ENCODE measurements at places on chromosomes 16 and 17.

DNA sequence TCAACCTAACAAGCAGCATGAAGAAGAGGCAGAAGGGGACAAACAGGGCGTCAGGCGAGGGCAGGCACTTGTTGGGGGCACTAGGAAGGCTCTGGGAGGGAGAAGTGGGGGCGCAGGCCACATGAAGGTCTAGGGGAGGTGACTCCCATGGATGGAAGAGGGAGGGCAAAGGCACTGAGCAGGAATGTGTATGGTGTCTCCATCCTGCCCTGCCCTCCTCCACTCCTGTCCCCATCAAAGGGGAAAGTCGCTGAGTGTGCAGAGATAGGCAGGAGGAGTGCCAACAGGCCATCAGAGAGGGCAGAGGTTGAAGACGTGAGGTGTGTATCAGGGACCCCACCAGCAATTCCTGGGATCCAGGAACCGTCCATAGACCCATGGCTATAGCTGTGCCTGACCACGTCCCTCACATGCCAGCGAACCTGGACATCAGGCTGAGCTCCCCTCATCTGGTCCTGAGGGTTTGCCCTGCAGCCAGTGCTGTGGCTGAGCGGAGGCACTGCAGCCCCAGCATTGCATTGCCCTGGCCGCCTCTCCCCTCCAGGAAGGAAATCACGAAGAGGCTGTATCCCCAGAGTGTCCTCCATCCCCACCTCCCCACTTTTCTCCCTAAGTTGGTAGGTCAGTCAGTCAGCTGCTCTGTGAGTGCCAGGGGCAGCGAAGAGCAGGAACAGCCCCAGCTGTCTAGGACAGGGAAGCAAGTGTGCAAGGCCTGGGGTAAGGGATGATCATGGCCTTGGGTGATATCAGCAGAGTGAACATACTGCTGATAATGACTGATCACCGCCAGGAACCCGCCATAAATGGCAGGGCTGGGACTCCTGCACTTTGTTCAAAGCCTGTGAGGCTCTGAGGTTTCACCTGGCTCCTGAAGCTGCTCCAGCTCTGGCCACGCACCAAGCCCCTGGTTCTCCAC, 6.2 kb upstream of the CYB561 start:
- DNase-seq: no peak

DNA sequence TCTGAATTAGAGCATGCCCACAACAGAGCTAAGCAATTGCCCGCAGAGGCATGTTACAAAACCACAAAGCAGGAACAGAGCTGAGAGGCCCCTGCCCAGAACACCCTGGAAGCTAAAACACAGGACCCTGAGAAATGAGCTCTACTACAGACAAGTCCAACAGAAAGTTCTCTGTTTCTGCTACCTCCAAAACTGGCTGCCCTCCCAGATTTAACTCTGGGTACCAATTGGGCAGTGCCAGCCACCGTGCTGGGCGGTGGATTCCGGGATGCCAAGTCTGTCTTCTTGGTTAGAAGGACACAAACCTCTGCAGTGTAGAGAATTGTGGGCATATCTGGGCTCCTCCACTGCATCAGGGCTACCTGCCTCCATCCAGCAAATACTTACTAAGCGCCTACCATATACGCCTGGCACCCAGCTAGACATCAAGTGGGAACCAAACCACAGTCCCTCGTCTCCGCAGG, 1.0 kb downstream of the CMTM4 start:
- no peak for DNase-seq

GRCh38 chr16:25092441-25092840, 19.1 kb upstream of the LCMT1 start:
- DNase-seq: no peak

- DNase-seq: no peak
Measured at GRCh38 chr17:1124896-1125787, 54.6 kb downstream of the ABR start.

DNA sequence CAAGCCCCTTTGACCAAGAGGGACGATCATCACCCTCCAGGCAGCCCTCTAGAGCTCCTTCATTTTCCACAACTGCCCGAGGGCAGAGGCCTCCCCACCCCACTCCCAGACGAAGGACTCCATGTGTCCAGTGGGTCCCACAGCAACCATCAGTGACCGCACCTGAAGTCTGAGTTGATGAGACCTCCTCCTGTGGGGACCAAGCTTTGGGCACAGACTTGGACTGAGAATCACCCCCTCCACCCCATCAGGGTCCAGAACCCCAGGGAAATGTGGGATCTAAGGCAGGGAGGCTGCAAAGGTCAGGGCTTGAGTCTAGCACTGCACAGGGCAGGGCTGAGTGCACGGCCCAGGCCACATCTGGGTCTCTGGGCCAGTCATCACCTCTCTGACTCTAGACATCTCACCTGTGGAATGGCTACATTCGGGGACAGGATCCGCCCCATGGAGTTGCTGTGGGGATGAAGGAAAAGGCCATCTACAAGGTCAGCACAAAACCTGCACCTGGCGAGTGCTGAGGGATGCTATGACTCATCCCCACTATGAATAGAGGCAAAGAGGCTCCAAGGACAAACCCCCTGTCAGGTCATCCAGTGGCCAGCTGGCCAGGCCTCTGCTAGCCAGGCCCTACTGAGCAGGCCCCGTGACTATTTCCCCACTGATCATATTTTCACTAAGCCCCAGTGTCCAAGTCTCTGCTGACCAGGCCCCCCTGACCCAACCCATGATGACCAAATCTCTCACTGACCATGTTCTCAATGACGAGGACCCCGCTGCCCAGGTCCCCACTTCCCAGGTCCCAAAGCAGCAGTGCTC, 38.4 kb downstream of the TNFRSF13B start:
- no peak for DNase-seq

GRCh38 chr17:27085517-27085916, 208.4 kb upstream of the WSB1 start:
- DNase-seq: no peak

- no peak for DNase-seq
Measured at GRCh38 chr16:13795131-13795530, 124.8 kb upstream of the ERCC4 start.

DNA sequence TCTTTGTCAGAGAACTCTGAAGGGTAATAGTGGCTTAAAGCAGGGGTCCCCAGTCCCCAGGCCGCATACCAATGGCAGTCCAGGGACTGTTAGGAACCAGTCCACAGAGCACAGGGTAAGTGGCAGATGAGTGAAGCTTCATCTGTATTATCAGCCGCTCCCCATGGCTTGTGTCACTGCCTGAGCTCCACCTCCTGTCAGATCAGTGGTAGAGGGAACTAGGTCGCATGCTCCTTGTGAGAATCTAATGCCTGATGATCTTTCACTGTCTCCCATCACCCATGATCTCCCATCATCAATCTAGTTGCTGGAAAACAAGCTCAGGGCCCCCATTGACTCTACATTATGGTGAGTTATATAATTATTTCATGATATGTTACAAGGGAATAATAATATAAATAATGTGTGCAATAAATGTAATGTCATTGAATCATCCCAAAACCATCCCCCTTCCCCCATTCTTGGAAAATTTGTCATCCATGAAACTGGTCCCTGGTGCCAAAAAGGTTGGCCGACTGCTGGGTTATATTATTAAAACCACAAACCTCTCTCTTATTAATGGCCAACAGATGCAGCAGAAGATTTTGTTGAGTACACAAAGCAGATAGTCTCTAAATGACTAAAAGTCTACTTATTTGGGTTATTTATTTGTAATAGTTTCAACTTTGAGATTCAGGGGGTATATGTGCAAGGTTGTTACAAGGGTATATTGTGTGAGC, 782.7 kb downstream of the CDH11 start:
- no peak for DNase-seq

DNA sequence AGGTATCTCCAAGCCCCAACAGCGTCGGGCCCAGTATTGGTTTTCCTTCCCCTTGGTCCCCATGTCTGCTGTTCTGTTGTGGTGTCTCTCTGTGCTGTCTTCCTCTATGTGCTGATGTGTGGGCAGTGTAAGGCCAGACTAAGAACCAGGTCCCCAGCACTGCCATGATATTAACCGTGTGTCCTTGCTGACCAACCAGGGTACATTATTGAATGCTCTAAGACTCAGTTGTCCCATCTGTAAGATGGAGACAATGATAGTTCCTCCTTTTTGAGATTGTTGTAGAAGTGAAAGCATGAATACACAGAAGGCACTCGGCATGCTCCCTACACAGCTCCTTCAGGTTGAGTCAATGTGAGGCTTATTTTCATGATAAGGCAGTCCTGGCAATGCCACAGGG, 20.6 kb downstream of the AOC3 start:
- DNase-seq: no peak

- peak; percentile 71 for DNase-seq
Measured at GRCh38 chr16:85129876-85130704, 17.8 kb upstream of the CIBAR2 start.

- no peak for DNase-seq
Measured at GRCh38 chr16:4637501-4638166, 13.0 kb downstream of the MGRN1 start.

GRCh38 chr17:64424324-64424849, 24.5 kb upstream of the MILR1 start:
- DNase-seq: no peak

DNA sequence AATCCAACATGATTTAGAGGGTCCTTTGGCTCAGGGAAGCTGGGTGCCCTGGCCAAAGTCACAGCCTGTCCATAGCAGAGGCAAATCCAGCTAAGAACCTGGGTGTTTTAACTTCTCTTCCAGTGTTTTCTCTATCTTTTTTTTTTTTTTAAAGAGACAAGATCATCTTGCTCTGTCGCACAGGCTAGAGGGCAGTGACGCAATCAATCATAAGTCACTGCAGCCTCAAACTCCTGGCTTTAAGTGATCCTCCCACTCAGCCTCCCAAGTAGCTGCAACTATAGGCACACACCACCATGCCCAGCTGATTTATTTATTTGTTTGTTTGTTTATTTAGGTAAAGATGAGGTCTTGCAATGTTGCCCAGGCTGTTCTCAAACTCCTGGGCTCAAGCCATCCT, 14.8 kb upstream of the GRIN2A start:
- no peak for DNase-seq

DNA sequence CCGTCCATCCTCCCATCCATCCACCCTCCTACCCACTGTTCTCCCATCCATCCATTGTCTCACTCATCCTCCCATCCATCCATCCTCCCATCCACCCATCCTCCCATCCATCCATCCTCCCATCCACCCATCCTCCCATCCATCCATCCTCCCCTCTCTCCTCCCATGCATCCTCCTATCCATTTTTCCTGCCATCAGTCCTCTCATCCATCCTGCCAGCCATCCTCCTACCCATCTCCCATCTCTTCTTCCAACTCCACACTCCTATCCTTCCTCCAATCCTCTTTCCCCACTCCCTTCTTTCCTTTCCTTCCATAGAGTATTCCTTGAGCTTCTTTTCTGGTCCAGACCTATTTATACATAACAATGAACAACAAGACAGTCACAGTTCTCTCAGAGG, 12.1 kb downstream of the DRC7 start:
- DNase-seq: no peak

DNA sequence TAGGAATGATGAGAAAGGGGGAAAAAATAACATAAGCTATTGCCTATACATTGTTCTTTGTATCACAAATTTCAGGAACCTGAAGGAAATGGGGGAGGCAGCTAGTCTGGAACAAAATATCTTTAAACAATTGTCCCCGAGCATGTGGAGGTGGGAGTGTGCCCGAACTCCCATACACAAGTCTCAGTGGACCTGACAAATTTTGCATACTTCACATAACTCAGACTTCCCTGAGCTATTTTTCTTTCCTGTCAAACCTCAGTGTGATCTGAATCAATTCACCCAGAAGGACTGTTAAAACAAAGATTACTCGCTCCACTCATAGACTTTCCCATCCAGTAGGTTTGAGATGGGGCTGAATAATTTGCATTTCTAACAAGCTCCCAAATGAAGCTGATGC, 1.6 kb upstream of the XPO6 start:
- no peak for DNase-seq

DNA sequence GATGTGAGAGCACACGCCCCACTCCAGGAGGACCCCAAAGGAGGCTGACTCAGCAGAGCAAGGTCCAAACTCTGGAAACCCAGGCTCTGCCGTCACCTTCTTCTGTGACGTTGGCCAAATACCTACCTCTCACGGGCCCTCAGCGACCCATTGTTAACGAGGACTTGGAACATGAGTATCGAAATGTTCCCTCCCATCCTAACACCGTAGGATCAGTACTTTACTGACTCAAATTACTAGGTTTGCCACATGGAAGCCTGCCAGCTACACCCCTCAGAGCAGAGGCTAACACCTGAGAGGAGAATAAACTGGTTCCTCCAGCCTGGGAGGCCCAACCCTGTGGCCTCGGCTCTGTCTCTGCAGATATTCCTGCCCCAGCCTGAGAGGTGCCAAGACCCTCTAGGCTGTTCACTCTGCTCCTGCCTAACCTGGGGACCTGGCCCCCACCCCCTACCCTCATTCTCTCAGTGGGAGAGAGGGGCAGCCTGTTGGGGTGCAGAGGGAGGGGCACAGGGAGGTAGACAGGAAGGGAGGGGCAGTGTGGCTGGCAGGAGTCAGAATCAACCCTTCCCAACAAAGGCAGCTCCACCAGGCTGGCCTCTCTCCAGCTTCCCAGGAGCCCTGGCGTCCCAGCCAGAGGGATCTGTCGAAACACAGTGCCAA, 4.4 kb downstream of the PITPNM3 start:
- peak; percentile 26 for DNase-seq

DNA sequence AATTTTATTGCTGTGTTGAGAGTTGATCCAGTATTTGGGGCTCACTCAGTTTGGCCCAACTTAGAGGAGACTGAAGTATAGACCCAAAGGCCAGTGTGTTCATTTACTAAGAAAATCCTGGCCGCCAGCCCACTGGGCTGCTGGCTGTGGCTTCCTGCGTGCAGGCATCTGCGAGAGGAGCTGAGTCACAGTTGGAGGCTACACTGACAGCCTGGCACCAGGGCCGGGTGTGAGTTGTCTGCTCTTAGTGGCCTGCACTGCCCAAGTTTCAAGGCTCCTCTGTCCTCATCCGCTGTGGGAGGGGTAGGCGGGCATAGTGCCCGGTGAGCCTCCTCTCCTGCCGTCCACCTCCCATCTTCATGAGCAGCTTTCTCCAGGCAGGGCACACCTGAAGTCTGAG, 54.2 kb downstream of the PLD6 start:
- DNase-seq: peak; percentile 78

DNA sequence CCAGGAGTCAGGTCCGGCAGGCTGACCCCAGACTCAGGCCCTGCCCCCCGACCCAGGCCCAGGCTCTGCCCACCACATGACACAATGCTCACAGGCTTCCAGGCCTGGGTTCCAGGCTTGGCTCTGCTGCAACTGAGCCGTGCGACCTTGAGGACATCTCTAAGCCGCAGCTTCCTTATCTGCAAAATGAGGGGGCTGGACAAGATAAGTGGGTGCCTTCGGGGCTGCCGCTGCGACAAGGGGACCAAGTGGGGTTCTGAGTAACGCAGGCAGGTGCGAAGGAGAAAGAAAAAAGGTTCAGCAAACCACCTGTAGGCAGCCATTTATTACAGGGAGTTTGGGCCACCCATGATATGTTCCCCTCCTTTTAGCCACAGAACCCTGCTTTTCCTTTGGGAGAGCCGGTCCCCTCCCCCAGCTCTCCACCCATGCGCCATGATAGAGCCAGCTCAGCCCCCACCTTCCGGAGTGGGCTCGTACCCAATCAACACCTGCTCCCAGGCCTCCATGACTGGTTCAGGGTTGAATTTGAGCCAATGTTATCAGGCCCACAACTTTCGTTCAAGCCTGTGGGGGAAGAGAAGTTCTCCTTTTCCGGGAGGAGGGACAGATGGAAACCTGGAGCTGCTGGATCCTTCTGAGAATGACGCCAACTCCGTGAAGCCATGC, 38.2 kb downstream of the RTN4RL1 start:
- DNase-seq: no peak

GRCh38 chr17:72358465-72358864, 237.6 kb downstream of the SOX9 start:
- DNase-seq: no peak

GRCh38 chr16:10849736-10850477, 27.1 kb upstream of the CIITA start:
- DNase-seq: no peak

Data from uterus (tissue), 4 donors.